ENCODE measurements at places on chromosomes 11 and 22.

- no peak for DNase-seq
Measured at GRCh38 chr22:46179748-46180147, 29.4 kb downstream of the PPARA start.

DNA sequence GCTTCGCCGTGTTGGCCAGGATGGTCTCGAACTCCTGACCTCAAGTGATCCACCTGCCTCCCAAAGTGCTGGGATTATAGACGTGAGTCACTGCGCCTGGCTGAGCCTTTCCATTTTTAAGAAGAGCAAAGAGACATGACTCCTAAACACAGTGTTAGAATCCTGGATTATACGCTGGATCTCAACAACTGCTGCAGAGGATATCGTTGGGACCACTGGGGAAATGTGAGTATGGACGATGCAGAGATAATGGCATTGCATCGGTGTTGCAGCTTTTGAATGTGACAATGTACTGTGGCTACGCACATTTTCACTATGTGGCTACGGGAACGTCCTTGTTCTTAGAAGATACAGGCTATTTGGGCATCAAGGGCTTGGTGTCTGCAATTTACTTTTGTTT is 6.2 kb downstream of the MRGPRF start:
- no peak for DNase-seq

DNA sequence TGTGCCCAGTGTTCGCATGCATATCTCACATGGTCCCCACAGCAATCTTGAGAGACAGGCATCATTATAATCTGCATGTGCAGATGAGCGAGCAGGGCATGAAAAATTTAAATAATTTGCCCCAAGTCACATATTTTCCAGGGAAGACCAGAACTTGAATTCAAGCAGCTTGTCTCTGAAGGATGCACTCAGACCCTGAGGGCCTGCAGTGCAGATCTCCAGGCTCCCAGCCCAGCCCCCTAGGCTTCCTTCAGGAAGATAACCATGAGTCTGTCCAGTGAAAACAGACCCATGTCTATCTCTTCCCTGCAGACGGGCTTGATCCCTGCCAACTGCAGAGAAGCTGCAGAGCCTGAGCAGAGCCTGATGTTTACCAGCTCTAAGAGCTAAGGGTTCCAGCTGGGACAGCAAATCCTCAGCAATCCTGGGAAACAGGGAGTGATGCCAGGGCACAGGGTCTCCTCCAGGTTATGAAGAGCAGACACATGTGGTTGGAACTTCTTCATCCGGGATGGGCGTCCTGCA is 55.1 kb downstream of the NAV2 start:
- DNase-seq, result no peak

DNA sequence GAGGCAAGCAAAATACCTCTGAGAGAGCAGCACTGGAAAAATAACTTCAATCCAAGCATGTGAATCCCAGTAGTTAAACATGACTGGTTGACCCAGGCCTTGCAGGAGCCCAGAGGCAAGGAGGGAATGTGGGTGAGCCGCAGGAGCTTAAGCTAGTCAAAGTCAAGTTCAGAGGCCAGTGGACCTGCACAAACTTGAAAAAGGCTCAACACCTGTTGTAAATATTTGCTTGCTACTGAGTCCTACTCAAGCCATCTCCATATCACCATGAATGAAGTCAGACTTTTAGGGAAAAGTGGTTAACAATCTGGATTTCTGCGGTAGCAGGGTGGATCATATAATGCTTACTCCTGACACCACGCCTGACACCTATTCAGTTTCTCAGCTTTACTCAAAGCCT is 4.8 kb upstream of the CAT start:
- DNase-seq, result no peak

GRCh38 chr11:24560324-24560723 is 63.5 kb downstream of the LUZP2 start:
- no peak for DNase-seq

GRCh38 chr22:44372611-44373010 is 59.9 kb upstream of the SHISAL1 start:
- DNase-seq, result no peak

DNA sequence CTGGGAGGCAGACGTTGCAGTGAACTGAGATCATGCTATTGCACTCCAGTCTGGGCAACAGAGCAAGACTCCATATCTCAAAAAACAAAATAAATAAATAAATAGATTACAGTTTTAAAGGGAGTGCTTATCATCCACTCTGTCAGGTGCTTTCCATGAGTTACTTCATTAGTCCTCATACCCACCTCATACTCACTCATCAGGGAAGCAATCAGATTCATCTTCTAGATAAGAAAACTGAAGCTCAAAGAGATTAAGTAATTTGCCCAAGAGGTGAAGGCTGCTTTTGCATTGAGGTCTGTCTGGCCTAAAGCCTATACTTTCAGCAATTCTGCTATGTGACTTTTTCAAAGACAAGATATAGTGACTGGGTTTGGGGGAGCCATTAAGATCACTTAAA is 101.0 kb downstream of the RASSF10 start:
- DNase-seq, result no peak

DNA sequence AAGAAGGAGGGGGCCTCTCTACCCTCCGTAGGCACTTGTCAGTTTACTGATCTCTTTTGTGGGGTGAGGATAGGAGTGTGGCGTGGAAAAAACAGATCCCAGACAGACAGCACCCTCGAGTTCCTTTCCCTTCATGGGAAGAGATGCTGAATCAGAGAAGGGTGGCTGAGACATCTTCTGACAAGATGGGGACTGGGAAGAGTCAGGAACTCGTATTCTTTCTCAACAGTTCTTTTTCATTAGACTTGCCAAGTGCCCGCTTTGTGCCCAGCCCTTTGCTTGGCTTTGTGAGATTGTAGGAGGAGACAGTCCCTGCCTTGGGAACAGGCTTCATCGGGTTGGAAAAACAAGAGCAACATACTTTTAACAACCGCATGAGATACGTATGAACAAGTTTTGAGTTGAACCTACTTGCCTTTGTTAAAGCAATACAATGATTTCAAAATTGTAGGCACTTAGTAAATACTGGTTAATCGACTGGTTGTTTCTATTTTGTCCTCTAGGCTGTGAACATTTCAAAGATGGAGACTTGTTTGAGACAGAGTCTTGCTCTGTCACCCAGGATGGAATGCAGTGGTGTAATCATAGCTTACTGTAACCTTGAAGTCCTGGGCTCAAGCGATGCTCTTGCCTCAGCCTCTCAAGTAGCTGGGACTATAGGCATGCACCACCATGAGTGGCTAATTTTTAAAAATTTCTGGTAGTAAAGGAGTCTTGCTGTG is 1.1 kb downstream of the RRM1 start:
- no peak for DNase-seq

DNA sequence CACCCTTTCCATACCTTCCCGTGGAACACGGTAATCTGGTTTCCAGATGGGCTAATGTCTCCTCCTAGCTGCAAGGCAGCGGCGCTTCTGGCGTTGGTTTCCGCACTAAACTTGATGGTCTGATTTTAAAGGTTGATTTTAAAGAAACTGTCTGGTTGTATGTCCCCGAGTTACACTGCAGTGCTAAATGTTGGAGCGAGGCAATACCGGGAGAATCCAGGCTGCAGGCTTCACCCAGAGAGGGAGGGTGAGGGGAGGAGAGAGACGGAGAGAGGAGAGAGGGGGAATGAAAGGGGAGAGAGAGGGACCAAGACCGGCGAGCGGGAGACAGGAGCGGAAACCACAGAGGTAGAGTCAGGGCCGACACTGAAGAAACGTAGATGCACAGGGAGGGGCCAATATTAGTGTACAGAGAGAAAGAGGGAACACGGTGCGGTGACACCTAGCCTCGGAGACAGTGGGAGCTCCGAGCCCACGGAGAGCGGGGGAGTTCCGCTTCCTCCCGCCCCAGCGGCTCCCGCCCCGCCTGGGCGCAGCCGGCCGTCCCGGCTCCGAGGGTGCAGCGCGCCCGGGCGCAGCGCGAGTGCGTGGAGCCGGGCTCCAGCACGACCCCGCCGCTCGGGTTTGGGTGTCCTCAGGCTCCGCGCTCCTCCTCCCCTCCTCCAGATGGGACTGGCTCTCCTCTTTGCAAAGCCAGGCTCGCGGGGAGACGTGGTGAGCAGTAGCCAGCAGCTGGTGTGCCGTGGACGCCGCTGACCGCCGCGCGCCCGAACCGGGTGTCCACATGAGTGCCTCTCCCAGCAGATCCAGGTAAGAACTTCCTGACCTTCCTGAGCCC is 71.9 kb upstream of the GRAMD1B start:
- DNase-seq, result no peak

DNA sequence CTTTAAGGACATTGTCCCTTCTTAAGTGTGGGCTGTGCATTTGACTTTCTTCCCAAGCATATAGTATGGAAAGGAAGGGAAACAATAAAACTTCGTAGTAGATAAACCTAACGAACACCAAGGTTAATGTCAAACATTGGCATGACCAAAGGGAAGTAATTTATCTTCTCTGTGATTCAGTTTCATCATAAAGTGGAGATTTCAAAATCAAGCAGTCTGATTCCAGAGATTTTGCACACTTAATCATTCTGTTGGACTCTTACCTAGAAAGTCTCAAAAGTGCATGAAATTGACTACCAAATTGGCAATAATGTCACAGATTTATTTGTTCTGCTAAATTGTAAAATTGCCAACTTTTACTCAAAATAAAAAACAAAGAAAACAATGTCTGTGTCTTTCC is 559.7 kb downstream of the JRKL start:
- DNase-seq, result no peak

- no peak for DNase-seq
Measured at GRCh38 chr11:126053415-126054286, 9.0 kb downstream of the CDON start.

DNA sequence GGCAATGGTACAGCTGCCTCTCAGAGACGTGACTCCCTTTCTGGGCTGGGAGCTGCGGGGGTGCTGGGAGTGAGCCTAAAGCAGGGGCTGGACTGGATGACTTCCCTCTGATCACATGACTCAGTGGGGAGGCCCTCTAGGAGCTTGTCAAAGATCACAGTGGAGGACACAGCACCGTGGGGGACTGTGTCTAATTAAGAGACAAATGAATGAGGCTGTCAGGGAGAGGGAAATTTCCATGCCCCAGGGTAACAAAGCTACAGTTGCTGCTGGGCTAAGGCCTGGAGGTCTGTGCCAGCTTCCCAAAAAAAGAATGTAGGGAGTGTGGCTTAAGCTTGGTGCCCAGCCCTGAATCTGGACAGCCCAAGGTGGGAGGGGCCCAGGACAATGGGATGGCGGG is 262.8 kb upstream of the PLET1 start:
- no peak for DNase-seq

GRCh38 chr22:35021161-35021560 is 44.8 kb upstream of the ISX start:
- no peak for DNase-seq

GRCh38 chr11:119480380-119481020 is 57.5 kb upstream of the THY1 start:
- no peak for DNase-seq

- no peak for DNase-seq
Measured at GRCh38 chr11:126311401-126312291, 7.8 kb downstream of the DCPS start.

DNA sequence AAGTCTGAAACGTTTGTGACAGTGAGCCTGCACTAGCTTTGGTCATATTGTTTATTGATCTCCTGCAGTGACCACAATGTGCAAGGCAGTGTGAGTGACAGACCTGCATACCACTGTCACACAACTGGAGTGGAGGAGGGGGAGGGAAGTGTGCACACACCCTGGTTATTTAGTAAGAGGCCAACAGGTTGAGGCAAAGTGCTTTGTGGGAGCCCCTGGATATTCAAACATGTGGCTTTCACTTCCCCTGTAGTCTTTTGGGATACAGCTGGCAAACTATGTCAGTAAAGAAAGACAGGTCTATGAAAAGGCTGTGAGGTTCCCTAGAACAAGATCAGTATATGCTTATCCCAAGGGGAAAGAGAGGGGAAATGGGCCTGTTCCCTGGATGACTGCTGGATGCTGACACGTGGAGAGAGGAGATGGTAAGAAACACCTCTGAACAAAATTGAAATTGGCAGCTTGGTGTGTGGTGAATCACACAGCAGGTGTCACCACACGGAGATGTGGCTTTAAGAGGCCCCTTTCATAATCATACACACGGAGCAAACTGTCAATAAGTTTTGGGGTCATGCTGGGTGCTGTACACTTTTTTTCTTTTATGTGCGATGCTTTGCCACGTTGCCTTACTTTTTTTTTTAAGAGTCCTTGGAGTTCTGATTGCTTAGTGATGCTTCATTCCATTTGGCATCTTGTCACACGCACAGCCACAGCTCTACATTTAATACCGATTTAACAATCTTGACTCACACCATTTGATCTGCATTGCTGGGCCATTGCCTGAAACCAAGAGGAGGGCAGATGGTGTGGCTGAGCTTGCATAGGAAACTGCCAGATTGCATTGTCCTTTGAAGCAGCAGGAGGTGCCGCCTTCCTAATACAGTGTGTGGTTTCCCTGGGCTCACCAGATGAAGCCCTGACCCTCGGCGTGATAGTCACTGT is 11.3 kb downstream of the OSBP2 start:
- DNase-seq, result no peak

- no peak for DNase-seq
Measured at GRCh38 chr11:78429209-78429608, 11.6 kb upstream of the GAB2 start.

DNA sequence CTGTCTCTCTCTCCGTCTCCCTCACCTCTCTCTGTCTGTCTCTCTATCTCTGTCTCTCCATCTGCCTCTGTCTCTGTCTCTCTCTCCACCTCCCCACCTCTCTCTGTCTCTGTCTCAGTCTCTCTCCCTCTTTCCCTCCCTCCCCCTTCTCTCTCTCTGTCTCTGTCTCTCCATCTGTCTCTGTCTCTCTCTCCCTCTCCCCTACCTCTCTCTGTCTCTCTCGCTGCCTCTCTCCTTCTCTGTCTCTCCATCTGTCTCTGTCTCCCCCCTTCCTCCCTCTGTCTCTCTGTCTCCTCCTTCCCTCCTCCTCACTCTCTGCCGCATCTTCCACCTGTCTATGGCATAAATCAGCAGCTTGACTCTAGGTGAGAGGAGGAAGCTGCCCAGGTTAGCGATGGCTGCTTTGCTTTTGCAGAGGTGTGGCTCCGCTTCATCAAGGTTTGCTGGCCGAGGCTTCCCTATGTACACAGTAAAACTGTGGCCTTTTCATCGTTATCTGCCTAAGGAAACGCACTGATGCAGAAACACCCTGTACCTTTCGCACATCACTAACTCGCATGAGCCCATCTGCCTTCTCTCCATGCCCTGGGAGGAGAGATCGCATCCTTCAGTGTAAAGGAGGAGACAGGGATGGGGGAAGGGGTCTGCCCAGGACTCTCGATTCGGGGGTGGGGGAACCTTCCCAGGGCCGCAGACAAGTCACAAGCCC is 44.5 kb downstream of the ANO1 start:
- DNase-seq, result no peak

- no peak for DNase-seq
Measured at GRCh38 chr11:66100272-66101065, 30.4 kb downstream of the PACS1 start.

- DNase-seq, result no peak
Measured at GRCh38 chr11:78194490-78194889, 5.8 kb downstream of the USP35 start.

- no peak for DNase-seq
Measured at GRCh38 chr22:23237841-23238240, 57.5 kb downstream of the BCR start.

GRCh38 chr11:75087319-75088305 is 9.1 kb downstream of the OR2AT4 start:
- DNase-seq, result no peak

GRCh38 chr11:47101406-47101805 is 75.3 kb downstream of the ARFGAP2 start:
- no peak for DNase-seq
